NCI-H1105 (cell line): ENCODE measurements at places on chromosomes 6 and 20.
A peak's percentile ranks its signal among the peaks of the same experiment; 100 is the strongest.

DNA sequence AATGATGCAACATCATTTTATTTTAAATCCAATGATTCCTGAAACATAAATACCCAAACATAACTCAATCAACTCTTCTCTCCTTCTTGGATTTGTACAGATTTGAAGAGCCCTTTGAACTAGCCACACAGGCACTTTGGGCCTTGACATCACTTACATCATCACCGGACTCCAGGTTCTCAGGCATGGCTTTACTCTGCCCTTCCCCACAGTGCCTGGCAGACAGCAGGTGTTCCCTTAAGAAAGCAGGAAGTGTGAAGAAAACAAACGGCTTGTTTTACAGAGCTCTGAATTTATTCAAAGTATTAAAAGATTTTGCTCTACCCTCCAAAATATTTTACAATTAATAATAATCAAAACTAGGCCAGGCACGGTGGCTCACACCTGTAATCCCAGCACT lies 54.8 kb upstream of the GCM1 start:
- DNase-seq, result no peak

- no peak for DNase-seq
Observed at GRCh38 chr6:53771785-53772624, 22.8 kb upstream of the LRRC1 start.

DNA sequence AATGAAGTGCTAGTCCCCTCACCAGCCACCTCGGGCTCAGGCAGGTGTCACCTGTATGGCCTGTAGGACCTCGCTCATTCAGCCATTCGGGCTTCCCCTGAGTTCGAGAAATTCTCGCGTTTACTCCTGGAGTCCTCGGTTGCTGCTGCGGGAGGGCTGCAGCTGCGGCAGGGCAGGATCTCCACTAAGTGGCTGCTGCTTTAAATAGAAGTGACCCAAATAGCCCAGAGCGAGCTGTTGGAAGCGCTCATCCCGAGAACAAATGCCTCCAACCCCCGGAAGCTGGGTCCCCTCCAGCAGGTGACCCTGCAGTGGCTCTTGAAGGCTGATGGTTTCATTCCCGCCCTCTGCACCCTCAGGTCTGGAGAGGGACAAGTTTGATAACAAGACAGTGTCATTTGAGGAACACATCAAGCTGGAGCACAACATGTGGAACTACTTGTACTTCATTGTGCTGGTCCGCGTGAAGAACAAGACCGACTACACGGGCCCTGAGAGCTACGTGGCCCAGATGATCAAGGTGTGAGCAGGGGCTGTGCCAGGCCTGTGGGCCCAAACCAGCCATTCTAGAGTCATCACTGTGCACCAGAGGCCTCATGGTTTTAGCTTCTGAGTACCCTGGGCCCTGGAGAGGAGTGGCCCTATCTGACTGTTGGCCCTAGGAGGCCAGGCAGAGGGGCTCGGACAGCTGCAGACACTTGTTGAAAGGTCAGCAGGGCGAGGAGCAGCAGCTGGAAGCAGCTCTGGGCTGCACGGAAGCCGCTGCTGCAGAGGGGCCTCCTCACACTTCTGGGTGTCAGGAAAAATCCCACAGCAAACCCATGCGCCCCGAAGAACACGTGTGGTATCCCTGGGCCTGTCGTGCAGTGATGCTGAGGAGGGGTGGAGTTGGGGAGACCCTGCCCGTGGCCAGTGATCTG lies 18.1 kb downstream of the UQCC2 start:
- DNase-seq, result no peak

DNA sequence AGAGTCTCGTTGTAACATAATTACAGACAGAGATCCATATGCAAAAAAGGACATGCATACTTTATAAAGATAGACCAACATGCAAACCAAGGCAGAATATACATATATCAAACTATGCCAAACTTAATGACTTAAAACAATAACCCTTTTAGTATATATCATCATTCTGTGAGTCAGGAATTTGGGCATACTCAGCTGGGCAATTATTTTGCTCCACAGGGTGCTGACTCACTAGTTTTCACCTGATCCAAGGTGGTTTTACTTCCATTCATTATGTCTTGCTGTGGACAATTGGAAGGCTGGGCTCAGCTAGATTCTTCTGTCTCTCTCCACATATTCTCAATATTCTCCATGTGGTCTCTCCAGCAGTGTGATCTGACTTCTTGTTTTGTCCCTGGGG lies 41.2 kb upstream of the RNF146 start:
- DNase-seq, result no peak

- DNase-seq, result peak; percentile 43
Observed at GRCh38 chr20:32681175-32682084, 7.7 kb upstream of the C20orf203 start.

DNA sequence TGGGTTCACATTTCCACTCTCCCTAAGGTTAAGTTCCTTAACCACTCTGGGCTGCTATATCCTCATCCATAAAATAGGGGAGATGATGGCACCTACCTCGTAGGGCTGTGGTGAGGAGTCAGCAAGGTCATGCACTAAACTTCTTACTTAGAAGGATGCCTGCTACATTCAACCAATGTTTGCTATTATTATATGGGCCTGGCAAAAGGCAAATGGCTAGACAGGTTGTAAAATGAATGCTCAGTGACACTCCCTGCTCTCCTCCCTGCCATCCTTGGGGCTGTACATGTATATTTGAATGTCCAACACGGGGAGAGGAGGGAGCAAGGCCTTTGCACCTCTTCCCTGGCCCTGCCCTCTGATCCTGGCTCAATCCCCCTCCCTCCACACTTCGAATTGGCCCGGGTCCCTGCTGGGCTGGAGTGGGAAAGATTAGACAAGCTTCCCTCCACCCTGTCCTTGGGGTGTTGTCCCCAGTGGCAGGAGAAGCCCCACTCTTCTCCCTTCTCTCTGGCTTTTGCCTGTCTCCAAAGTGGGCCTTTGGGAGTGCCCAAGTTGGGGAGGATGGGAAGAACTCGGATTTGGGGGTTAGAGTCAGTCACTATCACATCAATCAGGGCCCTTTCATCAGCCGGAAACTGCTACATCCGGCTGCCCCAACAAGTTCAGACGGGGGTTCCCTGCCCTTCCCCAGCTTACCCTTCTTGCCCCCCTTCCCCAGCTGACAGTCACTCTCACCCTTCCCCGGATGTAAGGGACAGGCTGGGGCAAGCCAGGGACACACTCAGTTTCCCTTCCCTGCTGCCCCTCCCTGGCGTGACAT lies 36.3 kb upstream of the VEGFA start:
- DNase-seq, result no peak

DNA sequence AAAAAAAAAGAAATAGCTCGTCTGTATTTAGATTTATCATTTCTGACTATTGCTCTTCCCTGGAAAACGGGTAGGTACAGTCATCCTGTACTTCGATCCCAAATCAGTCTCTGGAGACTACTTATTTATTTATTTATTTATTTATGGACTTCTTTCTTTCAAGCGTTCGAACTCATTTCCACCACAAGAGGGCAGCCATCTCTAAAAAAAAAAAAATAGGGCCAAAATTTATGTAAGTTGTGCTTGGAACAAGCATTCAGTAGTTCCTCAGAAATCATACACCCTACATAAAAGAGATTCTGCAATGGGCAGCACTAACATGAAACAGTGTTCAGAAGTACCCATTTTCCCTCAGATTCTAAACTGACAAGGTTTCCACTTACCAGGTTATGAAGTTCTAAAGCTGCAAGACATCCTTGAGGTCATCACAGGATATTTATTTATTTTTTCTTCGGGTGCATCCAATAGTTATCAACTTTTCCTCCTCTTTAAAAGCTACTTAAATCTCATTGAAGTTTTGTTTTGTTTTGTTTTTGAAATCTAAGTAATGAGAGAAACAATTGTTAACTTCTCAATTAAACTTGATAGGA lies 1.9 kb upstream of the BMP2 start:
- peak; percentile 57 for DNase-seq

- no peak for DNase-seq
Observed at GRCh38 chr6:126280287-126280686, 59.6 kb upstream of the CENPW start.

DNA sequence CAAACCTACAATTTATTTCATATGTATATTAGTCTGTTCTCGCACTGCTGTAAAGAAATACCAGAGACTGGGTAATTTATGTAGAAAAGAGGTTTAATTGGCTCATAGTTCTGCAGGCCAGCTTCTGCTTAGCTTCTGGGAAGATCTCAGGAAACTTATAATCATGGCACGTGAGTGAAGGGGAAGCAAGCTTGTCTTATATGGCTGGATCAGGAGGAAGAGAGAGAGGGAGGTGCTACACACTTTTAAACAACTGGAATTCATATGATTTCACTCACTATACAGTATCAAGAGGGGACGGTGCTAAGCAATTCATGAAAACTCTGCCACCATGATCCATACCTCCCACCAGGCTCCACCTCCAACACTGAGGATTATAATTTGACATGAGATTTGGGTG lies 29.9 kb downstream of the PHACTR2 start:
- no peak for DNase-seq

GRCh38 chr6:111852725-111853124 lies 20.5 kb downstream of the FYN start:
- no peak for DNase-seq

DNA sequence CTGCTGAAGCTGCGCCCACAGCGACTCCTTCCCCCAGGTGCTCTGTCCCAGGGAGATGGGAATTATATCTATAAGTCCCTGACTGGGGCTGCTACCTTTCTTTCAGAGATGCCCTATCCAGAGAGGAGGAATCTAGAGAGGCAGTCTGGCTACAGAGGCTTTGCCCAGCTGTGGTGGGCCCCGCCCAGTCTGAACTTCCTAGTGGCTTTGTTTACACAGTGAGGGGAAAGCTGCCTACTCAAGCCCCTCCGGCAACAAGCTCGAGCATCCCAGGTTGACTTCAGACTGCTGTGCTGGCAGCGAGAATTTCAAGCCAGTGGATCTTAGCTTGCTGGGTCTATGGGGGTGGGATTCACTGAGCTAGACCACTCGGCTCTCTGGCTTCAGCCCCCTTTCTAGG lies 152.5 kb upstream of the MAP3K7 start:
- no peak for DNase-seq

DNA sequence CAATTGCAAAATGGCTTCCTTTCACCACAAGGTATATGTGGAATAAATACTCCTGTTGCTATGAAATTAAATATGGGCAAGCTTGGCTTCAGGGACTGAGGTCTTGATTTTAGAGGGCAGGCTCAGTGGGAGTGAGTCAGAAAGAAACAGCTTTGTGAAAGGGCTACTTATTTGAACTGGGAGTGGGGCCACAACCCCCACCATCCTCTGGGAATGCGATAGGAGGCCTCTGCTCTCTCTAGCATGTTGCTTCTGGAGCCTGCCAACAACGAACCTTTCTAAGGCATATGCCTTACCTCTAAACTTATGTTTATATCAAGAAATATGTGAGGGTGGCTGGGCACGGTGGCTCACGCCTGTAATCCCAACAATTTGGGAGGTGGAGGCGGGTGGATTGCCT lies 149.7 kb downstream of the LRRC1 start:
- no peak for DNase-seq

DNA sequence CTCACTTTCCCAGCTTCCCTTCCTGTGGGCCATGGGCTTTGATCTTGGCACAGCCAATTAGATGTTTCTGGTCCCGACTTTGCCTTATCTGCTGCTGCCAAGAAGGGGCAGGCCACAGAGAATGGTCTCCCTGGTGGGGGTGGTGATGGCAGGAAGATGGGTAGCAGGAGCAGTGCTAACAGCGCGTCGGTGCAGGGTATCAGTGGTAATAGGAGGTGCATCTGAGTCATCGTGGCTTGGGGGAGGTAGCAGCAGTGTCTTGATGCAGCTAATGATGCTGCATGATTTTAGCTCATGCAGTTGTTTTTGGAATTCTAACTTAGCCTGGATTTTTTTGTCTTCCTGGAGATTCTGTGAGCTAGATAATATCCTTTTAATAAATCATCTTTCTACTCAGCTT lies 18.9 kb upstream of the MAS1 start:
- no peak for DNase-seq

GRCh38 chr6:92723390-92723931 lies 695.9 kb downstream of the EPHA7 start:
- no peak for DNase-seq

DNA sequence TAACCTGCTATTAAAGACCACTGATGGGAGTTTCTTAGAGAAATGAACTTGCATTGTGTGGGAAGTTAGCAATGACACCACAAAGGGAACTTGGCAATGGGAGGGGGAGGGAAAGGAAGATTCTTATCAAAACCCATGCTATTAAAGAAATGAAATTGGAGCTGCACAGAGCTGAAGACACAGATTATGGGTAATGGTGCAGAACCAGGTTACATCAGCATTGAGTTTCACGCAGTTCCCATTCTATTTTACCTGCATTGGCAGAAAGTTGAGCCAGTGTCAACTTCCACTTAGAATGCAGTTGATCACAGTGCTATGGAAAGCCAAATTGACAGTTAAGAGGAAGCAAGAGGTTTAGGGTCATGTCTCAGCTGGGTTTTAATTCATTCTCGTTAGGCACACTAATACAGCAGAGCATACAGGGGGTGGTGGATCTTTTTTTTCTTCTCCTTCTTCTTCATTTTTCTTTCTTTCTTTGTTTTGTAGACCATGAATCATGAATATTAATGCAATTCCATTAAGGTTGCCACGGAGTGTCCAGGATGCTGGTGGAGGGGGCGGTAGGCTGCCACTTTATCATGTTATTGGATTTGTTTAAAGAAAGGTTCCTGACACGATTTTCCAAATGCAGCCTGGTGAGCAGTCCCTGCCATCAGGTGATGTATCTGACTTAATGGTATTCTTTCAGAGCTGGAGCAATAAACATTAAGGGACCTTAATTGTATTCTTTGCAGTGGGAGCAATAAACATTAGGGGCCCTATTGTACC lies 1092.0 kb upstream of the MAP3K7 start:
- DNase-seq, result peak; percentile 76

- no peak for DNase-seq
Observed at GRCh38 chr6:105459049-105459448, 56.2 kb upstream of the PREP start.

DNA sequence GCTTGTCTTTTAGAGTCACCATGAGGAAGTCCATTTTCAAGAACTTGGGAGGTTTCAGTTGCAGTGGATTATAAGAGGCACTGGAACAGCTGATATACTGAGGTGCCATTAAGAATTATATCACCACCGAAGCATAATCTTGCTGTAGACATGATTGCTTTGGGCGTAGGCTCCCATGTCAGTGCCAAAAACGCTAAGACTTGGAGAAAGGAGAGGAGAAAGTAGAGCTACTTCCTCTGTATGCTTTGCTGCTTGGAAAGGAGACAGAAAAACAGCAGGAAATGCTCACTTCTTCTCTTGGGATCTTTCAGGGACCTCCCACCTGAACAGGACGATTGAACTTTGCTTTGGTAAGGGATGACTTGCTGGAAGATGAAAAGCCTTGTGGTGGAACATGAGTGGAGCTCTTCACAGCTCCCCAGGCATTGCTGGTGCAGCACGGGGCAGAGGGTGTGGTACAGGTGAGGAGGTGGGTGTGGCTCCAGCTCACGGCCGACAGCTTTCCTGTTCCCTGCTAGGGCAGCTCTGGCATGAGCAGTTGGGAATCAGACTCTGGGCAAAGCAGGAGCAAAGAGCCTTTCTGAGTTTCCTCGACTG lies 190.4 kb upstream of the JAG1 start:
- no peak for DNase-seq

DNA sequence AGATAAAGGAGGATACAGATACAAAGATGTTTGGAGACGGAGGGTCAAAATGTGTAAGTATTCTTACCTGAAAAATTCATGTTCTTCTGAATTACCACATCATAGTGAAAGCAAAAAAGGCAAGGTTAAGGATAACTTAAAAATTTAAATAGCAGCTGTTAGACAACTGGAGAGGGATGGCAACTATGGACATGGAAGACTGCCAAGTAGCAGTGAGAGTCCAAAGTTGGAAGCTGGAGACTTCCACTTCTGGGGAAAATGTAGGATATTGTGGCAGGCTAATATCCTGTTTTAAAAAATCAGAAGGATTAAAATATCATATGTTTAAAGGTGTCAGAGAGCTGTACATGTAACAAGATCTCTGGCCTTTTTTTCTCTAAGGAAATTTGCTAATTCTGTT lies 29.8 kb downstream of the SYCP2 start:
- no peak for DNase-seq
